ENCODE measurements at places on chromosomes 11 and 22.

DNA sequence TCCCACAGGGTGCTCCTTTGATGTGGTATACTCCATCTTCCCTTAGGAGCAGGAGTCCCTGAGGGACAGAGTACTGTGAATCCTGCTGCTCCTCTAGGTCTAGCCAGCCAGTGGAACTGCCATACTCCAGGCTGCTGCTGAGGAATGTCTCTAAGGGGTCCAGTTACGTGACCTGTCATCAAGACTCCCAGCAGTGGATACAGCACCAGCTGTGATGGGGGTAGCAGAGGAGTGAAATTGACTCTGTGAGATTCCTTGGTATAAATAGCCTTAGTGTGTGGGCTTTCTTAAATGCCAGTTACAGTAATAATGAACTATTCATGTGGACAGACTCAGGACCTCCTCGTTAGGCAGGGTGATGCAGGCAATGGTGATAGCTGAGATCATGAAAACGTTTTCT, 140.4 kb upstream of the LUZP2 start:
- DNase-seq: no peak

- no peak for DNase-seq
Observed at GRCh38 chr11:37718431-37718999, 1120.5 kb upstream of the RAG2 start.

DNA sequence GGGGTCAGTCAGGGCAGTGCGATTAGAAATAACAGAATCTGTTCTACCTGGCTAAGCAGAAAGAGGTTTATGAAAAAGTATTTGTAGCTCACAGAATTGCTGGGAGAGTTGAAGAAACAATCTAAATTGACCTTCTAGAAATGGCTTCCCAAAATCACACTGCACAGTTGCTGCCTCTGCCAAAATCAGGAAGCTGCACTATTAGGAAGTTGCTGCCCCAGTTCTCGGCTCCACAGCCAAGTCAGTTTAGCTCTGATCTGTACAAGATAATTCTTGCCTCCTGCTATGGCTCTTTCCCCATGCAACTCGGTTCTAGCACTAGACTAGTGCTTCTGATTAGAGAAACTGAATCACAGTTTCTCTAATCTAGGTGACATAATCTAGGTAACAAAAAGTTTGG, 16.0 kb upstream of the CCDC90B start:
- no peak for DNase-seq

GRCh38 chr11:23991165-23991539, 505.7 kb upstream of the LUZP2 start:
- DNase-seq: no peak

- peak; percentile 11 for DNase-seq
Observed at GRCh38 chr11:74179234-74180052, 8.4 kb downstream of the PPME1 start.

DNA sequence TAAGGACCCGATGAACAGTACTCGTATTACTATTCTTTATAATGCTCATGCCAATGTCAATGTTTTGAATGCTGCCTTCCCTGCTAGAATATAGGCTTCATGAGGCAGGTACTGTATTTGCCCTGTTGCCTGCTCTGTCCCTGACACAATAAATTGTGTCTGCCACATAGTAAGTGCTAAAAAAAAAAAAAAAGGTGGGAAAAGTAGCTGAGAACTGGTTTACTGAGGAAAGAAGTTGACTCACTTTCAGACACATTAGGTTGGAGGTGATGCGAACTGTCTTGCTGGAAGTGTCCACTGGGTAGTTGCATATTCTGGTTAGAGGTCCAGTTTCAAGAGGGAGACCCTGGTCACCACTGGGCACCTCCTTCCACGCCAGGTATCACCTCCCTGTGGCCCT, 255.9 kb downstream of the KIRREL3 start:
- DNase-seq: no peak

GRCh38 chr22:39906207-39906606, 5.3 kb downstream of the GRAP2 start:
- no peak for DNase-seq

DNA sequence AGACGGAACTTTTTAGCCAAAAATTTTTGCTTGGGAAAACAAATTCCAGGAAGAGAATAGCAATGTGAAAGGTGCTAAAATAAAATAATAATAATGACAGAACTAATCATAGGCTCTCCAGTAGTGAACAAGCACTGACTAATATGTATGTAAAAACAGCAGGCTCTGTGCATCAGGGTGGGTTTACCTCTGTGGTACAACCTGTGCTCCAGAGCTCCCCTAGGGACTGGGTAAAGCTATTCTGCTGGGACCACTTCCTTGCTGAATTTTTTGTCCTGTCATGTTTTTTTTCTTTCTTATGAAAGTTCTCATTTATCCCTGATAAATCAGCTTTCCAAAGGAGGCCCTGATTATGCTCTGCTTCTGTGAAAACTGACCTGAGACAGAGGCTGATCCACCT, 18.8 kb downstream of the LUZP2 start:
- DNase-seq: no peak

DNA sequence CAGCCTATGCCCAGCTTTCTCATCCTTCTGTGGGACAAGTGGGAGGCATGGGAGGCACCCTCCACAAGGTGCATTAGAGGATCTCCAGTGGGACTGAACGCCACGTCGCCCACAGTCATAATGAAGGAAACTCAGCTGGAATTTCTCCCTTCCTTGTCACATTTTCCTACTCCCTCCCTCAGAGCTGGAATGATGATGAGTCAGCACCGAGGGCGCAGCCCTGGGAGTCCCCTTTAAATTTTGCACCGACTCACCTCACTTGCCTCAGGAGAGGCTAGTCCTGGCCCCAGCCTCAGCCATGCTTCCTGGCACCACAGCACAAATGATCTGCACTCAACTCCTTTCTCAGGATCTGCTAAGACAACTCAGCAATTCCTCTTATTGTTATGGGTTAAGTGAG, 34.3 kb downstream of the DBX1 start:
- DNase-seq: no peak

DNA sequence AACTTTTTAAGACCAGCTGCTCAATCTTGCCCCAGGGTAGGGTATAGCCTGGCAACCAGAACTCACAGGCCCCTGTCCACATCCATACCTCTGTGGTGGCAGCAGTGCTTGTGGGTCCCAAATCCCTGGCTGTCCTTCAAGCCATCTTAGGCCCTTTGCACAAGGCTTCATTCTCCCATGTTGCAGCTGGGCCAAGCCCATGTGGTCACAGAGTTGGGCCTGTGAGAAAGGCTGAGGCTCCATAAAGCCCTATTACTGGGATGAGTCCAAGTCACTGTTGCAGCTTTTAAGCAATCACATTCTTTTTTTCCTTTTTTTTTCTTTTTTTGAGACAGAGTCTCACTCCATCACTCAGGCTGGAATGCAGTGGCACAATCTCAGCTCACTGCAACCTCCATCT, 47.9 kb upstream of the SLC25A1 start:
- DNase-seq: no peak

- DNase-seq: no peak
Observed at GRCh38 chr11:944711-945470, 19.2 kb downstream of the AP2A2 start.

DNA sequence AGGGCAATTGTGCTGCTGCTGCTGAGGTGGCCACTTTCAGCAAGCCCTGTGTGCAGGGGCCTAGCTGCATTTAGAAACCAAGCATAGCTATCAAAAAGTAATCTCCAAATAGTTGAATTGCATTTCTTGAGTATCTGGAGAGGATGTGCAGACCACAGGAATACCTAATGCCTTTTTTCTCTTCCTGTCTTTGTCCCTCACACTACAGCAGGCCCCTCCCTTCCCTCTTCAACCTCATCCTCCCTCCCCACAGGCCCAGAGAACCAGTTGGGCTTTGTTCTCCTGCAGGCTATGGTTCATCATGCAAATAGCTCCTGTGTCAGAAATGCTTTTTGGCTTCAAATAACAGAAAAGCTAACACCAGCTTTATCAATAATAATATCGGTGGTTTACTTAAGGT, 47.7 kb downstream of the DKK3 start:
- no peak for DNase-seq

DNA sequence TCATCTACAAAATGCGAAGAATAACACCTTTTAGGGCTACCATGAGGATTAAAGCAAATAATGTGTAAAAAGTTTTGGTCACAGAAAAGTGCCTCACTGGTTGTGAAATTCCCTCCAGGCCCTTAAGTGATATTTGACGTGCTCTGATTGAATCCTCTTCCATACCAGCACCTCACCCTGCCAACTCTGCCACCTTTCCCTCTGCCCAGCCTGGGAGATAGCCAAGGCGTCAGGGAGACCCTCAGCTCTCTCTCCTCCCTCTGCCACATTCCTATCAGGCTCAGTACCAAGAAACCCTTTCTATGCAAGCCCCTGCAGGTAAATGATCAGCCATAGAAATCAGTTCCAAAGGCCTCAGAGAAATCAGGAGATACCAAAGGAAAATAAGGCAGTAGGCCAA, 21.4 kb downstream of the PLEKHA7 start:
- DNase-seq: no peak

GRCh38 chr11:1656061-1656441, 26.5 kb downstream of the KRTAP5-5 start:
- no peak for DNase-seq

GRCh38 chr22:46073683-46074504, 76.4 kb upstream of the PPARA start:
- no peak for DNase-seq

DNA sequence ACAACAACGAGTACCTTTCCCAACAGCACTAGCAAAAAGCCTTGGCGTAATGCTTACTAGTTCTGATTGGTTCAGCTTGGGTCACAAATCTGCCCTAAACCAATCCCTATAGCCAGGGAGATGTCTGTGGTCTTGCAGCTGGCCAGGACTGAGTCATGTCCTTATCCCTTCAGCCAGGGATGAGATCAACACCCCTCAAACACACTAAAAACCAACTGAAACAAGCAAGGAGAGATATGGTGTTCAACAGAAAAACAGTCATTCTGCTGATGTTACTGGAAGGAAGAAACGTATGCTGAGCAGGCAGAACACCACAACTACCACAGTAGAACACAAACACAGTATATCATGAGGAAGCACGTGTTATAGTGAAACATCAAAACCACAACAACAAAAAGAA, 375.6 kb downstream of the LARGE1 start:
- no peak for DNase-seq

GRCh38 chr22:39174498-39175352, 22.2 kb upstream of the CBX7 start:
- DNase-seq: peak; percentile 55

GRCh38 chr22:37222440-37222971, 10.2 kb upstream of the SSTR3 start:
- DNase-seq: no peak

- no peak for DNase-seq
Observed at GRCh38 chr11:68691402-68691784, 7.0 kb downstream of the GAL start.

DNA sequence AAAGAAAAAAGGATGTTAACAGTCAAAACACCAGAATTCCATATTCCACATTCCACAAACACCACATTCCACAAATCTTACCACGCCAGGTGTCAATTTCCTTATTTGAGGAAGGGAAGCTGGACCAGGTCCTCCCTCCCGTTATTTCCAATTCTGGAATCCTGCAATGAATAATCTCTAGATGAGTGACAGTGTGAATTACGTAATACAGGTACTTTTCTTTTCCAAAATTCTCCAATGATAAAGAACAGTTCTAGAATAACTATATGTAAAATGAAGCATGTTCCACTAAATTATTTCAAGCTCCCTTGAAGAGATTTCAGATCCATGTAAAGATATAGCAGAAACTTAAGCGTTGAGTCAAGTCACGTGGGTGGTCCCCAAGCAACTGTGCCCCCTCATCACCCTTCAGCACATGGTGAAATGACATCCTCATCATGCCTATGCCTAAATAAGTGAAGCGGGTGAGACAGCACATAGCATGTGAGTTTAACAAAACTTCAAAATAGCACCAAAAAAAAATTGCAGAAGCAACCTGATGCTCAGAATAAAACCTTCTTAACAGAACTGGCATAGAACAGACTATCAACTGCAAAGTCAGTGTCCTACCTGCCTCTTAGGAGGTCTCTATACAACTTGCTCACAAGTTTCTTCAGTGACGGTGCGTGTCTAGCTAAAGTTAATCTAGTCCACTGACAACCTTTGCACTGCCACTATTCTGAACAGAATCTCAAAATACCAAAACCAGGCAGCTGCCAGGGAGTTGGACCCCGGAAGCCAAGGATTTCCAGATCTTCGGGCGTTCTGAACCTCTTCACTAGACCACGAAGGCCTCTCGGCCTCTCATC, 876 bp downstream of the NFRKB start:
- no peak for DNase-seq
